ENCODE measurements at places on chromosomes 11 and 22.

- no peak for DNase-seq
Observed at GRCh38 chr22:28795071-28795693, 5.2 kb downstream of the XBP1 start.

GRCh38 chr22:30866216-30866615 is 102.4 kb downstream of the MORC2 start:
- no peak for DNase-seq

GRCh38 chr11:5363679-5364078 is 12.4 kb downstream of the OR51B6 start:
- no peak for DNase-seq

DNA sequence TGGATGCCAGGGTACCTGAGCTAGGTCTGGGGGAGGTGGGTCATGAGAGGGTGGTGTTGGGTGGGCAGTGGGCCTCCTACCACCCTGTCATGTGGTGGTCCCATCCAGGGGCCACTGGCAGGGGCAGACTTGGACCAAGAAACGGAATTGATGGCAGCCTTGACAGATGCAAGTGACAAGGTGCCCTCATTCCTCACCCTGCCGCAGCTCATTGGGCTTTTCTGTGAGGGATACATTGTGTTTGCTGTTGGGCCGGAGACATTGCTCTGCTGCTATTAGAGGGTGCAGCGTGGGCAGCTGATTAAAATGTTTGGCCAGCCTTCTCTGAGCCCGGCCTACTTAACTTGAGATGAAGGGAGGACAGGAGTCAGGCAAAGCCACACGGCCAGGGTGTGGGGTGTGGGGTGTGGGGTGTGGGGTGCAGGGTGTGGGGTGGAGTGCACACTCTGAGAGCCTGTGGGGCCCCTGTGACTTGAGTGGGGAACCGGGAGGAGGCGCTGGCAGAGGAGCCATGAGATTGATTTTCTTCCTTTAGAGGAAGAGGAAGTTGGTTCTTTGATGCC is 351.5 kb downstream of the TBC1D22A start:
- no peak for DNase-seq

DNA sequence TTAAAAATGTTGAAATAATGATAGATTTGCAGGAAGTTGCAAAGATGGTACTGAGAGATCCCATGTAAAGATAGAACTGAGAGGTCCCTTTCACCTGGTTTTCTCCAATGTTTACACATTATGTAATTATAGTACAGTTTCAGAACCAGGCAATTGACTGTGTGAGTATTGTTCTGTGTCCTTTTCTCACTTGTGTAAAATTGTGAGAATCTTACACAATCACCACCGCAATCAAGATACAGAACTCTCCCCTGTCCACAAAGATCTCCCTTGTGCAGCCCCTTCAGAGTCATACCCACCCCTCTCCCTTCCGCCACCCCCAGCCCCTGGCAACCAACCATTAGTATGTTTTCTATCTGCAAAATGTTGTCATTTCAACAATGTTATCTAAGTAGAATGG is 119.8 kb upstream of the NAV2 start:
- DNase-seq = no peak

GRCh38 chr11:78783846-78784245 is 209.2 kb upstream of the NARS2 start:
- no peak for DNase-seq

GRCh38 chr11:20600020-20600346 is 575 bp downstream of the SLC6A5 start:
- DNase-seq = no peak

All from NCI-H526 (cell line).